ENCODE measurements at places on chromosomes 7 and 10. TPM values are rescaled to one million over a fixed set of nuclear protein-coding genes. Genes with fewer than 3 reads are reported as not detected.

Gene NIPSNAP2
- total RNA-seq, result 51.6 TPM

DNA sequence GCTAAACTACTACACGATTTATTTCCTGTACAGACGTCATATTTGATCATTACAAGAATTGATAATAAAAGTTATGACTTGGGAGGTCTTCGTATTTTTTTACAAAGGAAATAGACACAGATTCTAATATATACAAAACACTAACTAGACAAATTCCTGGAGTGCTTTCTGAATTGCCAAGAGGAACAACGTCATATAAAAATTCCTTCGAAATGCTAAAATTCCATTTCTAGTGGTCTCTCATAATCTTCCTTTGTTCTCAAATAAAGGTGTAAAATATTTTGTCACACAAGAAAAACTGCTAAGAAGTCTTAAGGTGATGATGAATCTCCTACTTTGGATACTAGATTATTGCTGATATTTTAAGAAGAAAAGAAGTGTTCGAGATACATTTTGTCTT lies 85.4 kb downstream of the CDK6 start:
- DNase-seq, result no peak

GRCh38 chr7:117024811-117025210 lies 71.5 kb downstream of the ST7 start:
- DNase-seq, result no peak

Gene LIPF
- not detected for total RNA-seq

GRCh38 chr10:119416855-119417254 lies 125.7 kb downstream of the RGS10 start:
- peak; percentile 72 for DNase-seq

DNA sequence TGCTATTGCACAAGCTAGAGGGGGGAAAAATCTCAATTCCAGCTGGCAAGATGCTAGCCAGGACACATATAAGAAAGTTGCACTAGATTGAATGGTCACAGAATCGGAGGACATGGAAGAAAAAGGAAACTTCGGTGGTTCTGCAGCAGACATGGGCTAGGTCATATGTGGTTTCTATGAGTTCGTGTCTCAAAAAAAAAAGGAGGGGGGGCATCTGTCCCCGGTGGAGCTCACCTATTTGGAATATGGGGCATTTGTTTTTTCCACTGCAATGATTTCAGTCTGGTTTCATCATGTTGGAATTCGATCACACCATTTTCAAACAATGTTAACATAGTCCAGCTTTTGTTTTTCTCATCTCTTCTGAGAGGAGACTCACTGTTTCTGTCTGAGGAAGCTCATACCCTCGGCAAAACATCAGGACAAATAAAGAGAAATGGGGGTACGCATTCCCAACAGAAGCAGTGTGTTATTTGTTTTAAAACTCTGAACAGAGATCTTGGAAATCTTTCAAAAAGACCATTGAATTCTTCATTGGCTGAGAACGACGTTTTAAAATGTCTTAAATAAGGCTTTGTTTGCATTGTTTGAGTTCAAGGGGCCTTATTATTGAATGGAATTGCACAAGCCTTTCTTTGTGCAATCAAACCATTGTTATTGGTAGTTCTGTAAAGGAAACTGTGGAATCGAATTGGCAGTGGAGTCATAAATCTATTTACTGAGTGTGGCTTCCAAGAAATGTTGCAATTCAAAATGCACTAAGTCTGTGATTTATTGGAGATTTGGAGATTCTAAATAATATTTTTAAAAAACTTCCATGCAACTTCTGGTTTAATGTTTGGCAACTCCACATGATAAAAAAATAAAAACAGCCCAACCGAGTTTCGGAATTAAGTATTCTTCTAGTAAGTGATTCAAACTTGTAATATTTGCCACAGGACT lies 173.2 kb downstream of the RTKN2 start:
- no peak for DNase-seq

Gene ANXA8
- total RNA-seq, result not detected

Gene CACNA2D1
- 32.0 TPM for total RNA-seq

Gene WEE2
- not detected for total RNA-seq

Gene CRYGN
- not detected for total RNA-seq

Gene KCNMA1
- 5.9 TPM for total RNA-seq

DNA sequence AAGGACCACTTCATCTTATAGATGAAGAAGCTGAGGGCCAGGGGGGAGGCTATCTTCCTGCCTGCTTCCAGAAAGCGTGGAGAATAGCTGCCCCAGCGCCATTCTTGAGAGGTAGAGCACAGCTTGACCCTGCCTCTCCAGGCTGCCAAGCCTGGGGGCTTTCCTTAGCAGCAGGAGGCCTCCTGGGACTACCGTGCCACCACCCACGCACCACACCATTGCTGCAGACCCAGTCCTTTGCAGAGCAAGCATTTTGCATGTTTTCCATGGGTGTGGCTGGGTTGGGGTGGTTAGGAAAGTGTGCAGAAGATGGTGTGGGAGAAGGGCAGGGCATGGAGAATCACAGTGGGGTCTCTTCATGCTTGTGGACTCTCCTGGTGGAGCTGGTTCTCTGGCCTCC lies 64.9 kb downstream of the TBXAS1 start:
- DNase-seq, result no peak

- DNase-seq, result peak; percentile 3
Observed at GRCh38 chr10:25261110-25261509, 86.3 kb downstream of the GPR158 start.

DNA sequence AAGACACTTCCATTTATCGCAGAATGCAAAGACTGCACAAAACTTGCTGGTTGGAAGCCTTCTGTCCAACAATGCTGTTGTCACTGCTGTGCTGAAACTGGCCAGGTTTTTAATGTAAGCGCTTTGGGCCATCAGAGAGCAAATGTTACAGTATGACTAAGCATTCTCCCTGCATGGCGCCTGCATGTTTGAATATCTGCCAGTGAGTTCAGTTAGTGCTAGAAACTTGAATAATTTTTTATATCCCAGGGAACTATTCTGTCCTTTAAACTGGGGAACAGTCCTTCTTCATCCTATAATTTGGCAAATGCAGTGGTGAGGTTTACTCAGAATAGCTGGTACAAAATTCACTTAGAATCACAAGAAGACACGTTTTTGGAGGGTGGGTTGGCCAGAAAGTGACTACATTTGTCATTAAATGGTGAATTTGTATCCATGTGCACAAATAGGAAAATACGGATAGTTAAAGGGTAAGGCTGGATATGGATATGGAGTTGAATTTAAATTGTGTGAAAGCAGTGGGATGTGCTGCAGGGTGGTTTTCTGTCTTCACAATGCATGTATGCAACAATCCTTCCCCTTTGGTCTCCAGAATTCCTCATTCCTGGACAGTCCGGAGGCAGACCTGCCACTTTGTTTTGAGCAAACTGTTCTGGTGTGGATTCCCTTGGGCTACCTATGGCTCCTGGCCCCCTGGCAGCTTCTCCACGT lies 1.7 kb downstream of the ABCC2 start:
- DNase-seq, result peak; percentile 26

DNA sequence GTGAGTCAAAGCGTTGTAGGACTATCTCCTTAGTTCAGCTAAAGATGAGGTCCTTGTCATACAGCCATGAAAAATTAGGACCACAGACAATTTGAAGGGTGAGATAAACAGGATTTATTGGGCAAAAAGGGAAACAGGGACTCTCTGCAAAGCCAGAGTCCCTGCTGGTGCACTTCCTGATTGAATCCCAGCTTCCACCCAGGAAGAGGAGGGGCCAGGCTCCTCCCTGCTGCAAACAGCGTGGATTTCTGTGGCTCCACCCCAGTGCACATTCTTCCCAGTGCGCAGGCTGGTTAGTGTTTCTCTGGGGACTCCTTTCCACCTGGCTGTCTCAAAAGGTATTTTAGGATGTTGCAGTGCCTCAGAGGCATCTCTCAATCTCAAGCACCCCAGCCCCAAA lies 165.4 kb upstream of the YAE1 start:
- DNase-seq, result no peak

DNA sequence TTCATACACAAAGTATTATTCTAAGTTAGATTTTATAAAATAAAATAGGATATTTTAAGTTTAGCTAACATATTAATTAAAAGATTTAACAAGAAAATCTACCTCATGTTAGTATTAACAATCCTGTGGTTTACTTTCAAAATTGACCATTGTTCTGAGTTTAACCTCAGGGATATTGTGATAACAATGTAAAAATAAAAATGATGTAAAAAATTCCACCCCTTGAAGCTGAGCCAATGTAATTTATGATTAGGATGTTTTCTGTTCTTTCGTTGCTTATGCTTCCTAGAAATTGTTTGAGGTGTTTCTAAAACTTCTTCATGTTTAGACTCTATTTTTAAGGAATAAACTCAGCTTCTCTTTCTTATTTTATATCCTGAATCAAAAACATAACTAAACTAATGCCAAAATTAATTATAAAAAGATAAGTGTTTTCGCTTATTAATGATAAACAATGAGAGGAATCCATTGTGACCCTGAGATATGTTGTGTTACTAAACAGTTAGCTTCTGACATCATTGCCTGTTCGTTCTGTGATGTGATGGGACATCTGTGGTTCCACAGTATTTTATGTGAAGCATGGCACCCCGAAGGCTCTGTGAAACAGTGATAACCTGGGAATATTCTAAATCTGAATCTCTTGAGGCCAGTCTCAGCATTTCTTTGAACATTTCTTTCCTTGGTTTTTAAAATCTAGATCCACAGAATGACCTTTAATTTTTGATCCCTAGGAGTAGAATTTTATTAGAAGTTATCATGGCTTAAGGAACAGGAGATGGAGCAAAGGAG lies 340.8 kb downstream of the ARL4A start:
- no peak for DNase-seq

DNA sequence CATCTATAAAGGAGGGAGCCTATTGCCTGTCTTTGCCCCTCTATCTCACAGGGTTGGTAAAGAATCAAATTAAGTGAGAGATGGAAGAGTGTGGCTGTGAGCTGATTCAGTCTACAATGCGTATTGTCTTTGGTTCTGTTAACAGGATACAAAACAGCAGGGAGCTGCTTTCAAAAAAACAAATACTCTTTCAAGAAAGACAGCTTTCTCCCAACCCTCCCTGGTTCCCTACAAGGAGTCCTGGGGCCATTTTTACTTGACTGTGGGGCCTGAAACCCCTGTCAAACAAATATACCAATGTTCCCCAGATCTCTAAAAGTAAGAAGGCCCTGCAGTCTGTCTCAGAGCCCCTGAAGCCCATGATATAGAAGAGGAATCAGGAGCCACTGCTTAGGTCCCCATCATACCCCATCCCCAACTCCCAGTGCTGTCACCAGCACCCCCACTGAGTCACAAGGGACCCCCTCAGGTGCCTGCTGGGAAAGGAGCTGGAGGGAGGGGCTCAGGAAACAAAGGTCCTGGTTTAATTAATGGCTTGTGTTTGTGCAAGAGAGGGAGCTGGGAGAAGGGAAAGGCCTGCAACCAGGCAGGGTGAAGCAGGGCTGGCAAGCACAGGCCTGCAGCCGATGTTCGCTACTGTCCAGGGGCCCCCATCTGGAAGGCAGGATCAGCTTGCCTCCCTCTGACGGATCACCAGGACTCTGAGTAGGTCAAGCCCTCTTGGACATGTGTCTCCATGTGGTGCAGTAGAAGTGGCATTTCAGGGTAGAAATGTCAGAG lies 182.0 kb upstream of the GHITM start:
- DNase-seq, result no peak

DNA sequence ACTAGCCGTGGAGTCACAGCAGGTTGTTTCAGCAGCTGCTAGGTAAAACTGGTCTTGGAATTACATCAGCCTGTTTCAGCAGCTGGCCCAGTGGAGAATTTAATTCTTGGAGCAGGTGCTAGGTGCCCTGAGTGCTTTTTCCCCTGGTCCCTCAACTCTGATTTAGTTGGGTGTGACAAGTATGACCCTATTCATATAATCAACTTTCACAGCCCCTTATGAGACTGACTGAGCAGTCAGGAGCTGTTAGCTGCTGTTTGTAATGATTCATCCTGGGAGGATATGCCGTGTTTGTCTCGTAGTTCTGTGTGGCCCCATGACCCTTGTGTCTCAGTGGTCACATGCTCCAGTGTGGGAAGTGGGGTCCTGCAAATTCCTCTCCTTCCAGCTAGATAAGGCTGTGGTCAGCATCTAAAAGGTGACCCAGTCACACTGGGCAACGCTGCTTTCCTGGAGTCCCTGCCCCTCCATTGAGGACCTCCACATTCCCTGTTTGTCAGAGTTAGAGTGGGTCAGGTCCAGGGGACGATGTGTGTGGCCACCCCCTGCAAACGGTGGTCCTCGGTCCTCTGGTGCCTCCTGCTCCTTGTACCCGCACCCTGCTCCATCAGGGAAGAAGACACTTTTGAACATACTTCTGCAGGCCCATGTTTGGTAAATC lies 28.3 kb downstream of the TBATA start:
- no peak for DNase-seq

GRCh38 chr7:141071260-141071854 lies 2.5 kb upstream of the TMEM178B start:
- DNase-seq, result peak; percentile 47

Gene LRRN3
- 0.26 TPM for total RNA-seq

Gene ZNF25
- total RNA-seq, result 4.3 TPM

- no peak for DNase-seq
Observed at GRCh38 chr7:83799333-83799732, 150.4 kb upstream of the SEMA3E start.

Gene PON1
- not detected for total RNA-seq

Gene BLNK
- 55.4 TPM for total RNA-seq

DNA sequence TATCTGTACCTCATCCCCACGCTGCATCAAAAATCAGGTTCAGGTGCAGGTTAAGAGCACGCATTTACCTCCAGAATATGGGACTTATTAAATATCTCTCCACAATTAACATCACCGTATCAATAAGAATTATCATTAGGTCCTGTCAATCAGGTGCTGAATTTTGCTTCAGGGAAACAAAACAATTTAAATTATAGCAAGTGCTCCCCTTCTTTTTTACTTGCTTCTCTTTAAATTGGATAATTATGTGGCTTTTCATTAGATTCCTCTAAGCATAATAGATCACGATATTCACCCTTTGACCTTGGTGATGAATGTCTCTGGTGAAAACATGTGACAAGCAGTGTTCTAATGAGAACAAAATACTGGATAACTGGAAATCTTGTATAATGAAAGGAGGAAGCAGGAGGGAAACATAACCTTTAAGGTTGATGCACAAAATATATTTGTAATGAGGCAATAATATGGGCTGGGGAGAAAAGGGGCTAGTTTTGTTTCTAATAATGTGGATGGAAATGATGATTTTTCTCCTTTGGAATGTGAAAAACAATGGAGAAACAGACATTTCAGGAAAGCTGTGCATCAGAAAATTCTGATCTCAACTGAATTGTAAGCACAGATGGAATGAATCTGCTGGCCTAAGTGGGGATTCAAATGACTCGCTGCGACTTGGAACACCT lies 166.9 kb downstream of the SNX10 start:
- no peak for DNase-seq

- no peak for DNase-seq
Observed at GRCh38 chr10:53909791-53910190, 891.2 kb downstream of the PCDH15 start.

DNA sequence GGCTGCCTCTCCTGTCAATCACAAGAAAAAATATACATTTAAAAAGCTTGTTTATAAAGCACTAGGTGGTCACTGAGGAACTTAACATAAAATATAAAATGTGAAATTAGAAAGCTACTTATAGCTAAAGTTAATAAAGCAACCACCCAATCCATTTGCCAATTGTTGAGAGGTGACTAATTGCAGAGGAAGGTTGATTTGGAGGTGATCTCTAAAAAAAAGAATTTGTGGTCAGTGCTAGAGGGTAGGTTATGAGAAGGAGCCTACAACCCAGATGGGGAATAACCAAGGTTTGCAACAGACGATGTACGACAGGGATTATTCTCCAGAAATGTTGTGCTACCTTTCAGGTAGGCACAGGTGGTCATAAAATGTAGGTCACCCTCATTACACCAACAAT lies 444.2 kb upstream of the C7orf33 start:
- DNase-seq, result no peak

Gene HTR5A
- not detected for total RNA-seq

GRCh38 chr7:120402079-120402767 lies 129.2 kb downstream of the KCND2 start:
- no peak for DNase-seq

GRCh38 chr7:52163311-52163710 lies 846.7 kb upstream of the COBL start:
- no peak for DNase-seq

All from body of pancreas (tissue), 4 donors.